Germinal center (tissue), 1 donor: ENCODE measurements at places on chromosomes 6 and 20.

GRCh38 chr20:45019027-45019761 lies 52.9 kb downstream of the STK4 start:
- DNase-seq = no peak

- no peak for DNase-seq
Measured at GRCh38 chr6:37432590-37432915, 468 bp upstream of the CMTR1 start.

GRCh38 chr6:40933864-40934263 lies 105.2 kb downstream of the UNC5CL start:
- no peak for DNase-seq

- DNase-seq = peak; percentile 76
Measured at GRCh38 chr20:62822788-62823651, 6.2 kb downstream of the COL9A3 start.

- DNase-seq = no peak
Measured at GRCh38 chr6:112899541-112899940, 552.4 kb downstream of the RFPL4B start.

GRCh38 chr6:46901882-46902314 lies 19.8 kb downstream of the ADGRF5 start:
- DNase-seq = no peak

GRCh38 chr6:111565326-111566221 lies 40.1 kb downstream of the TRAF3IP2 start:
- peak; percentile 71 for DNase-seq

DNA sequence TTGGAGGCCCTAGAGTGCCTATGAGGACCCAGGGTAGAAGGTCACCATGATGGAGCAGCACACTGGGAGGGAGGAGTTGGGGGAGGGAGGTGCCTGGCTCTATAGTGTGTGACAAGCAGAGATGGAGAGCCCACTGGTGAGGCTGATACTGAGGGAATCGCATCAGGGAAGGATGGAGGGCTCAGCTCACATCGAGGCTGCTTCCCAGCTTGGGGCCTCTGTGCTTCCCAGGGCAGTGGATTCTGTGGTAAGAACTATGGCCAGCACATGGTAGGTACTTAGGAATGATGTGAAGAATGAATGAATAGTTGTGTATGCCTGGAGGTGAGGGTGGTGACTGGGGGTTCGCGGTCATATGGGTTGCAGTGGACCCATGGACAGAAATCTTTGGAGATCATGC lies 1.3 kb upstream of the EPB41L1 start:
- DNase-seq = no peak

GRCh38 chr6:49979584-49979983 lies 10.2 kb upstream of the DEFB113 start:
- no peak for DNase-seq

GRCh38 chr20:16228722-16229121 lies 344.5 kb downstream of the KIF16B start:
- no peak for DNase-seq

- DNase-seq = no peak
Measured at GRCh38 chr6:114419175-114419574, 76.4 kb upstream of the HS3ST5 start.
